ENCODE measurements at places on chromosomes 12 and 14.

DNA sequence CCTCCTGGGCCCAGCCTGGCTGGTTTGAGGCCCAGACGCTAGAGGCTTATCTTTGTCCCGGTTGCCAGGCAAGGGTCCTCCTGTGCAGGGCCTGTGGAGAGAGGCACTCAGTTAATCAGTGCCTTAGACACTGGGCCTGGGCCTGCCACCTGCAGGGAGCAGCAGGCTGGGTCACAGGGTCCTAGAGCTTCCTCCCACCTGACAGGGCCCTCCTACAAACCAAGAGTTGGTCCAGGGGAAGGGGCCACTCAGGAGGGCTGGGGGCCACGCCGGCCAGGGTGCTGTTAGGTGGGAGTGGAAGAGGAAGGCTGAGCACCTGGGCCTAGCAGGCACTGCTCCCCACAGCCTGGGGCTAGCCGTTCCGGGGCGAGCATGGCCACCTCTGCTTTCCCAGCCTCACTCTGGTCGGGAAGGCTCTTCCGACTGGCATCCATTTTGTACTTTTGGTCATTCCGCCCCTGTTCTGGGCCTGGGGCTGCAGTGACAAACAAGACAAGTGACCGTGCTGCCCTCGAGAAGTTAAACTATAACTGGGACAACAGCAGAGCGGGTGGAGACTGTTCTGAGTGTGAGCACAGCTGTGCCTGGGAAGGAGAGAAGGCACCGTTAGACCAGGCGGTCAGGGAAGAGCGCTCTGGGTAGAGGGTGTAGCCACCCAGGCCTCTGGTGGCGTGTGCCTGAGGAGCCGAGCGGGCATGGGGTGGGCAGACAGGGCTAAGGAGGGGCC is 27.2 kb downstream of the FBRSL1 start:
- no peak for DNase-seq

DNA sequence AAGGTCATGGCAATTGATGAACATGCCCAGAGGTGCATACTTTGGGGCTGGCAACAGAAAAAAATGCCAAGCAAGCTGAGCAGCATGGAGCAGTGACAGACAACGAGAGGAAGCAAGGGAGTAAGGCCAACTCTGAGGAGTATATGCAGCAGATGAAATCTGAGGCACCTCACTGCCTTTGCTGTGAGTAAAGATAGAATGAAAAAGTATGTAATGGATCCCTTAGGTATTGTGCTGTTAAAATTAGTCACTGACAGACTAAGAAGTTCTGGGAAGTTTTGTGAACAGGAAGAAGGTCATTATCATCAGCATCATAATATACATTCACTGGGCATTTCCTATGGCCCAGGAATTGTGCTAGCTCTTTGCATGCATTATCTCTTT is 269.9 kb downstream of the DUSP6 start:
- no peak for DNase-seq

GRCh38 chr14:99841436-99842071 is 48.3 kb downstream of the EML1 start:
- DNase-seq = peak; percentile 24

DNA sequence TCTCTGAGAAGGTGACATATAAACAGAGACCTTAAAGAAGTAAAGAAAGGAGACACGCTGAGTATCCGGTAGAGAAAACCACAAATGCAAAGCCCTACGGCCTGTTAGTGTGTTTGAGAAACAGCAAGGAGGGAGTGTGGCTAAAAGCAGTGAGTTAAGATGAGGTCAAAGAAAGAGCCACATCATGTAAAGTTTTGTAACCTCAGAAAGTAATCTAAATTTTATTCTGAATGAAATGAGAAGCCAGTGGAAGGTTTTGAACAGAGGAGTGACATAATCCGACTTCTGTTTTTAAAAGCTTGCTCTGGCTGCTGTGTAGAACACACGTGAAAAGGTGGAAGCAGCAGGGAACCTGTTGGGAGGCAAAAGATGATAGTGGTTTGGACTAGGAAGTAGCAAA is 32.6 kb downstream of the PPP2R5E start:
- no peak for DNase-seq

DNA sequence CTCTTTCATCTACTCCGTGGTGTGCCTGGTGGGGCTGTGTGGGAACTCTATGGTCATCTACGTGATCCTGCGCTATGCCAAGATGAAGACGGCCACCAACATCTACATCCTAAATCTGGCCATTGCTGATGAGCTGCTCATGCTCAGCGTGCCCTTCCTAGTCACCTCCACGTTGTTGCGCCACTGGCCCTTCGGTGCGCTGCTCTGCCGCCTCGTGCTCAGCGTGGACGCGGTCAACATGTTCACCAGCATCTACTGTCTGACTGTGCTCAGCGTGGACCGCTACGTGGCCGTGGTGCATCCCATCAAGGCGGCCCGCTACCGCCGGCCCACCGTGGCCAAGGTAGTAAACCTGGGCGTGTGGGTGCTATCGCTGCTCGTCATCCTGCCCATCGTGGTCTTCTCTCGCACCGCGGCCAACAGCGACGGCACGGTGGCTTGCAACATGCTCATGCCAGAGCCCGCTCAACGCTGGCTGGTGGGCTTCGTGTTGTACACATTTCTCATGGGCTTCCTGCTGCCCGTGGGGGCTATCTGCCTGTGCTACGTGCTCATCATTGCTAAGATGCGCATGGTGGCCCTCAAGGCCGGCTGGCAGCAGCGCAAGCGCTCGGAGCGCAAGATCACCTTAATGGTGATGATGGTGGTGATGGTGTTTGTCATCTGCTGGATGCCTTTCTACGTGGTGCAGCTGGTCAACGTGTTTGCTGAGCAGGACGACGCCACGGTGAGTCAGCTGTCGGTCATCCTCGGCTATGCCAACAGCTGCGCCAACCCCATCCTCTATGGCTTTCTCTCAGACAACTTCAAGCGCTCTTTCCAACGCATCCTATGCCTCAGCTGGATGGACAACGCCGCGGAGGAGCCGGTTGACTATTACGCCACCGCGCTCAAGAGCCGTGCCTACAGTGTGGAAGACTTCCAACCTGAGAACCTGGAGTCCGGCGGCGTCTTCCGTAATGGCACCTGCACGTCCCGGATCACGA is 2.2 kb downstream of the SSTR1 start:
- no peak for DNase-seq

DNA sequence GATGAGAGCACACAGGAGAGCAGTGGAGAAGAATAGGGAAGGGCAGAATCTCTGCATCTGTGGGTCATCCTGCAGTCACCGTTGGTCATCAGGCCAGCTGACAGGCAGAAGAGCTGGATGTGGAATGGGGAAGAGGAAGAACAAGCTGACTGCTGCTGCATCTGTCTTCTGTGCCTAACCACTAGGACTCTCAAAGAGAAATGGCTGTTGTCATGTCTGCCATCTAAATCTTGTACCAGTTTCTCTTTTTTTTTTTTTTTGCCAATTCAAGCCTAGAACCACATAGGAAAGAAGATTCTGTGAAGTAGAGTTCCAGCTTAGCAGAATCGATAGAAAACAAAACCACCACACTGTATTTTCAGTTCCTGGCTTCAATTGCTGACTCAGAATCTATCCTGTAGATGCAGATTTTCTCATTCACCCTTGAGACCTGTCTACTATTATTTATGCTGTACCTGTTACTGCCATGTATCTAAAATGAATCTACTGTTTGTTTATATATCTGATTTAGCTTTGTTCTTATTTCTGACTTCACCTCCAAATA is 421.9 kb upstream of the PRICKLE1 start:
- no peak for DNase-seq

- no peak for DNase-seq
Measured at GRCh38 chr12:46402941-46403718, 30.6 kb upstream of the SLC38A2 start.

- DNase-seq = no peak
Measured at GRCh38 chr14:41558490-41558889, 48.2 kb upstream of the LRFN5 start.

DNA sequence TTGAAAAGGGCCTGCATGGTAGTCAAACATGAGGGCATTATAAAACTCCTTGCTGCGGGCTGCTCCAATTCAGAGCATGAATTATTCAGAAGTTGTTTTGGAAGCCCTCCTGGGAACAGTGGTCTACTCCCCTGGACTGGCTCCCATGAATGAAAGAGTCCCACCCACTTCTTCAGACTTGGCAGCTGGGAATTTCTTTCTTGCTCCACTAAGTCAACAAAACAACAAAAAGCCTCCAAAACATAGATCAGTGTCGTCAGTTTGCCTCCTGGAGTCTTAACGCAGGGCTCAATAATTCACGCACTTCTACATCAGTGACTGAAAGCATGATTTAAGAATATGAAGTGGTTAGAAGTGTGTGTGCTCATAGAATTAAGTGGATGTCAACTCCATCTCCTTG is 37.9 kb downstream of the AKAP6 start:
- DNase-seq = peak; percentile 86

DNA sequence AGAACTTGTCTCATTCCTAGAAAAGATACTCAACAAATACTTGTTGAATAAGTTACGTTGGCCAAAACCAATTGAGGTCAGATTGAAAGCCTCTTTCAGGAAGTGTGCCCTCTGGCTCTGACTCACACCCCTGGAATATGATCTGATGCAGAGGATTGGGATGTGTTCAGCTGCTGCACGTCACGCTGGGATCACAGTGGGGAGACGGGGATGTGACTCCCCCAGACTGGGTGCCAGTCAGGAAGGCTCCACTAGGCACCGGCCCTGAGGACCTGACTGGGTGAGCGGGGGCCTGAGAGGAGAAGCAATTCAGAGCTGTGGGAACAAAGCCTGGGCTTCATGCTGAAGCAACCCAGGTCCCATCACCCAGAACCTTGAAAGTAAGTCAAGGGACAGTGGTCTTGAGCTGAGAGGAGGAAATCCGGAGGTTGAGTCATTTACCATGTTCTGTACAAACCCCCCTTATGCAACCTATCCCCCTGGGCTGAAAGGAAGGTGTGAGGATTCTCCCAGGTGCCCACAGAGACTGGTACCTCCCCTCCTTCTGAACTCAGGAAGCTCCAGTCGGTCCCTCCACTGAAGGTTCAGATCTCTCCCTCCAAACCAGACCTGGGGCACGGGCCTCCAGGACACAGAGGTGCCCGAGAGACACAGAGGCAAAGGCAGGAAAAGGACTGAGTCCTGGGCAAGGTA is 3.9 kb downstream of the CEBPE start:
- no peak for DNase-seq

GRCh38 chr12:69906411-69907216 is 81.6 kb downstream of the MYRFL start:
- no peak for DNase-seq

DNA sequence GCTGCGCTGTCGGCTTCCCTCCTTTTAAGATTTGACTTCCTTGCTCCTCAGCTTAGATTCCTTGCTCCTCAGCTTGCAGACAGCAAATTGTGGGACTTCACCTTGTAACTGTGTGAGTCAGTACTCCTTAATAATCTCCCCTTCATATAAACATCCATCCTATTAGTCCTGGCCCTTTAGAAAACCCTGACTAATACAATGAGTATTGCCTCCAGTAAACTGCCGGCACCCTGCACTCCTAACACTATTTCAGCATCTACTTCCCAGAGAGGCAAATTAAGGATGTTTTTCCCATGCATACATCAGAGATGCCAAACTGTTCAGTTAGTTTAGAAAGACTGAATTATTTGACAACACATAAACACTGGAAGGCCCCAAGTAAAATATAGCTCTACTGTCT is 611.3 kb upstream of the TMEM132C start:
- no peak for DNase-seq

GRCh38 chr12:7729746-7730145 is 17.4 kb downstream of the CLEC4C start:
- no peak for DNase-seq

DNA sequence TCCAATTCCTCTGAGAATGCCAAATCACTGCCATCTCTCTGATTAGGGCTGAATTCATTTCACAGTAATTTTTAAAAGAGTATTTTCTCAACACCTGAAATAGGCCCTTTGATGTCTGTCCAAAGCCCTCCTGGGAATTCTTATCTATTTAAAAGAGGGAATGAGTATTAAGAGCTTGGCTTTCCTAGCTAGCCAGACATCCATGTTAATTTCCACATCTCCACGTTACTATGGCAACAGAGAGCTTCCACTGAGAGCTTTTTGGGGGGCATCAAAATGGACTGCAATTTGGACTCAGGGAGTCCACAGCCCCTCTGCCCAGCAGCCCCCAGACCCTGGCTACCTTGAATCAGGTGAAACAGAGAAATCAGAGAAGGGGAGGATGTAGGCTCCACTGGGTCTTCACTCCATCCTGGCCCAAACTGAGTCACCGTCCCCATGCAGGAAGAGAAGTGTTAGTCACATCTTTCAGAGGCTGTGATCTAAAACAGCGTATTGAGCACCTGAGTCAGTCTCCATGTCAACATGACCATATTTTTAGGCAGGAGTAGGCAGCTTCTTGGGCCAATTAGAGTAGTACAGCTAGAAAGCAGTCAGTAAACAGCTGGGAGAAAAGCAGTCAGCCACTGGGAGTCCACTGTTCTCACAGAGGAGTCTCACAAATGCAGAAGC is 7.0 kb upstream of the FICD start:
- DNase-seq = no peak

GRCh38 chr12:78121969-78122610 is 291.4 kb downstream of the NAV3 start:
- peak; percentile 80 for DNase-seq

- no peak for DNase-seq
Measured at GRCh38 chr14:55749201-55749812, 169.3 kb downstream of the KTN1 start.

DNA sequence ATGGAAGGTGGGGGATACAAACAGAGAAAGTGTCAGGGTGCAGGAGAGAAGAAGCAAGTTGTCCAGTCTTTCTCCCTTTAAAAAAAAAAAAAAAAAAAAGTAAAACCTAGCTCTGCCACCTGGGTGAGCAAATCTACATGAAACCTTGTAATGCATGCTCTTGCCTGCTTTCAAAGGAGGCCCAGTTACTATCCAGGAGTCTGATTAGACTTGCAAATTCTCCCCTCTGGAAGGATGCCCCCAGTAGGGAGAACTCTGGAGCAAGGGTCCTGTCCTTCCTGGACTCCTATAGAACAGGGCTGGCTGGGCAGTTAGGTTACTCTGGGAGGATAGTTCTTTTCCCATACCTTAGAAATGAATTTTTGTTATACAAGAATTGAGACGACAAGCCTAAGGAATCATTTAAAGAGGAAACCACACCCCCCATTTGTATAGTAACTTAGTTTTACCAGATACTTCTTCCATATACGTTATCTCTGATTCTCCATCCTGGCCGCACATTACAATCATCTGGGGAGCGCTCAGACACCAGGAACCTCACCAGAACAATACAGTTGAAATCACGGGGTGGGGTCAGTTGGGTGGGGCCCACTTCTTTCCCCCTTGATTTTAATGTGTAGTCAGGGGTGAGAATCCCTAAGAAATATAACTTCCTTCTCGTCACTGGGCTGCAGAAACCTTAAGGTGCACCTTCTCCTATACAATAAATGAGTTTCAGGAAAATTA is 30.5 kb downstream of the RAB35 start:
- no peak for DNase-seq
